Left cardiac atrium (tissue), 4 donors: ENCODE measurements at places on chromosomes 5 and 9. TPM values are rescaled to one million over a fixed set of nuclear protein-coding genes. Genes with fewer than 3 reads are reported as not detected.

DNA sequence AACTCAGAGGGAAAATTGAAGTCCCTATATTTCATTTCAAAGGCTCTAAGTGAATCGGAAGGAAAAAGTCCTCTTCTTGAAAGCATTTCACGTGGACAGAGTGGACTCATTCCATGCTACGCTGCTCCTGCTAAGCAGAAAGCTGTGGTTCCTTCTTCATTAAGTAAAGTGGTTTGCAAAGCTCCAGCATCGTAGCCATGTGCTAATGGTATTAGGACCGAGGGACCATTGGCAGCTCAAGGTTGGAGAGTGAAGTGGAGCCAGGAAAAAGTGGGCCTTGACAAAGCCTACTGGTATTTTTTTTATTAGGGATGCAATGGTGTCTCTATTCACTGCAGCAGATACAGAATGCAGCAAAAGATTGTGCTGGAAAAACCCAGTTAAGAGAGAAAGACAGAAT is 16.4 kb upstream of the SEMA4D start:
- no peak for DNase-seq

GRCh38 chr5:15487228-15487627 is 12.8 kb upstream of the FBXL7 start:
- no peak for DNase-seq

DNA sequence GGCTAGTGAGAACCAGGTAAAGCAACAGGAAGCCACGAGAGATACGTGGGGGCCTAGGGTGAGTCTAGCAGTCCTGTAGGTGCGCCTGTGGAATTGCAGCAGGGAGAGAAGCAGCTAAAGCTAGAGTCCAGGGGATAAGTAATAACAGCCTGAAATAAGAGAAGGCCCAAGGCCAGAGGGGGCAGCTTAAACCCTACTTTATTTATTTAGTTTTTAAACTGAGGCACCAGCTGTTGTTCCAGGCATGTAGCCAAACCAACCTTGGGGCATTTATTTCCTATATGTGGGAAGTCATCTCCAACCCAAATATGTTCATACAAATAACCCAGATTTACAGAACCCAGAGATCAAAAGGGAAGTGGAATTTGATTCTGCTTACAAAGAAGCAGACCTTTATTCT is 93.5 kb downstream of the GLDC start:
- DNase-seq = no peak

DNA sequence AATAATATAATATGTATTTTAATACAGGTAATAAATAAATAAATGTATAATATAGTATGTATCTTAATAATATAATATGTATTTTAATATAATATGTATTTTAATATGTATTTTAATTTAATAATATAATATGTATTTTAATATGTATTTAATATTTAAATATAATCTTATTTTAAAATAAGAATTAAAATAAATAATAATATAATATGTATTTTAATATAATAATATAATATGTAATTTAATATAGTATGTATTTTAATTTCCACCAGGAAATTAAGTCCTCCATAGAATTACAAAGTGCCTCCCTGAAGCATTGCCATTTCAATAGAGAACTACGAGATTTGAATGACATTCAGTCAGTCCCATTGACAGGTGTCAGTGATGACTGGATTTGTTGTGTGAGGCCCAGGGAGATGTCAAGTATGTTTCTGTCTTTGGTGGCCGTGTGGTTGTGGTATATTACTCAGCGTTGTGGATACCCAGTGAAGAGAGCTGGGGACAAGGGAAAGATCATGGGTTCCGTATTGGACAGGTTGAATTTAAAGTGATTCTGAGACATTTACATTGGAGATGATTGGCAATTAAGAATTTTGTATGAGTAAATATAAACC is 14.2 kb upstream of the C5orf46 start:
- no peak for DNase-seq

GRCh38 chr9:114321759-114322158 is 1.1 kb upstream of the ORM1 start:
- no peak for DNase-seq

DNA sequence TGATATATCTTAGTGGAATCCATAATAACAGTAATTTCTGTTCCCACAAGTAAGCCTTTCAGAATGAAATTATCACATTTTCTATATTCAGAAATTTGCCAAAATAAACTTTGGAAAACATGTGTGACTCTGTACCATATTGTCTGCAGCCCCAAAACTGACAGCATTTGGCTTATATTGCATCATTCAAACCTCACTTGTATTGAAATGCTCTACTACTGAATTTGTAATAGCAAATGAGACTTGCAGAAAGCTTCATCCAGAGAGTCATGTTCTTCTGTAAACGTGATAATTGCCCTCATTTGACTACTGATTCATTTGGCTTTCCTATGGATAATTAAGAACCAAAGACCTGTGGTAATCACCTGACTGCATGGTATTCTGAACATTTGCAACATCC is 1249.5 kb upstream of the CDH18 start:
- no peak for DNase-seq

DNA sequence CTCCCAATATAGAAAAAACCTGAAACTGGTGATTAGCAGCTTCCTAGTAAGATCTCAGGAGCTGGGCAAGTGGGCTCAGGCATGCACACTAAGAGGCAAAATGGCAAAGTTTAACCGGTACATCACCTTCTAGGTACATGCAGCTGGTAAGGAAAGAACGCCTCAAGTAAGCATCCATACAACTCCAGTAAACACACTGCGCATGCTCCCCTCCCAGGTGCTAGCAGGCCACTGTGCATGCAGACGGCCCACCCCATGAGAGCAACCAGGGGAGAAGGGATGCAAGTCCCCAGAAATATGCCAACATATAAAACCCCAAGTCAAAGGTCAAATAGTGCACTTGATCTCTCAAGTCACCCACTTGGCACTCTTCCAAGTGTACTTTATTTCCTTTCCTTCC is 228.6 kb upstream of the KIF2A start:
- no peak for DNase-seq

DNA sequence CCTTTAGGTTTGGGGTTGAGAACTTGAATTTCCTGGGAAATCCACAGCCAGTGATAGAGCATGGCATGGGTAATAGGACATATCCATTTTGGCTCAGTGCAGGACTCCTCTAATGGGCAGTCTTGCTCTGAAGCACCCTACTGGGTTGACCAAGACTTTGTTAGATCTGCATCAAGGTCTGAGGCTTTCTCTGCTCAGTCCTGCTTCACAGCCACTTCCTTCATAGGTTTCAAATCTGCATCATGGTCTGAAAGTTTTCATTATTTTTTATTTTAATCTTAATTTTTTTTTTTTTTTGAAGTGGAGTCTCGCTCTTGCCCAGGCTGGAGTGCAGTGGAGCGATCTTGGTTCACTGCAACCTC is 36.5 kb downstream of the KIF2A start:
- DNase-seq = no peak

- no peak for DNase-seq
Measured at GRCh38 chr5:10534561-10535530, 29.0 kb upstream of the ANKRD33B start.

DNA sequence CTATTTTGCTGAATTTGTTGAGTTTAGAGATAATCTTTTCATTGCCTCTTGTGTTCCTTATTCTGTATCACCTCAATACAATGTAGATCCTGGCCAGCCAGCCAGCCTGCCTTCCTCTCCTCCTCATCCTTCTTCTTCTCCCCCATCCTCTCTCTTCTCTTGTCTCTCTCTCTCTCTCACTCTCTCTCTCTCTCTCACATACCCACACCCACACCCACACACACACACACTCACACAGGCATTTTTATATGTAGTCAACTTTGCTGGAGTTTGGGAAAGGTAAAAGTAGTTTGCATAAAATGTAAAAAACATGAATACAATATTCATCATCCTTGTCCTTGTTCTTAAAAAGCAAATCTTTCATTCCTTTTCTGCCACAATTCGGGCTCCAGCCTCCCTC is 60.5 kb downstream of the ZFAND5 start:
- DNase-seq = no peak

DNA sequence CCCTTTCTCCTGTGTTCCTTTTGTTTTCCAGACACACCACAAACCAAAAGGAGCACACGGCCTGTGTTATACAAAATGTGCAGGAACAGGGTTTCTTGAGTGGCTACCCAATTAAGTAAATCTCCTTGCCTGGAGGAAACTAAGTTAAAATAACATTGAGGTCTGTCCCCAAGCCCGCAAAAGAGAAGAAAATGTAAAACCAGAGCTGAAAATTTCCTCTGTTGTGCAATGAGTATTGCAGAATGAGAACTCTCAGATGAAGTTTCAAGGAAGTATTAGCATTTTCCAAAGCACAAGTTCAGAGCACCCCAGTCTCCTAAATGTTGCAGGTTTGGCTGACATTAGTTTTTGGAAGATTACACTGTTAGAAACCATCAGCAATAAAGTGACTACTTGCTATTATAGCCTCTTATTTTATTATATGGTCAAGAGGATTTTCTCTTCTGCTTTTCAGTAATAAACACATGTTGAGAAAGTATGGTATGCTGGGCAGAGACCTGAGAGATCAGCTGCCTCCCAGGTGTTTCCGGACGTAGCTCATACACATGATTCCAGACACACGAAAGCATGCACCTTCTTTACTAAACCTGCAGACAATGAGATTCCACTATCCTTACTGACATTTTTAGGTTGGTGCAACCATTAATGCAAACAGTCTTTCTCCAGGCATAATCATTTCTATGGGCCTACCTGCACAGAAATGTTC is 161.3 kb downstream of the SNCAIP start:
- DNase-seq = no peak

GRCh38 chr9:76949865-76950264 is 44.0 kb upstream of the PRUNE2 start:
- DNase-seq = no peak

GRCh38 chr5:120139039-120139438 is 325.1 kb upstream of the PRR16 start:
- no peak for DNase-seq

RFESD gene
- 4.3 TPM for total RNA-seq

ACSL6 gene
- 1.6 TPM for total RNA-seq

SEMA5A gene
- 16.2 TPM for total RNA-seq

FOXD4L6 gene
- 0.15 TPM for total RNA-seq

JMY gene
- 6.7 TPM for total RNA-seq

CDH18 gene
- not detected for total RNA-seq
